HT-29 (cell line): ENCODE measurements at places on chromosomes 2 and 18.

- DNase-seq = no peak
Observed at GRCh38 chr18:48108136-48108535, 177.7 kb upstream of the SMAD2 start.

DNA sequence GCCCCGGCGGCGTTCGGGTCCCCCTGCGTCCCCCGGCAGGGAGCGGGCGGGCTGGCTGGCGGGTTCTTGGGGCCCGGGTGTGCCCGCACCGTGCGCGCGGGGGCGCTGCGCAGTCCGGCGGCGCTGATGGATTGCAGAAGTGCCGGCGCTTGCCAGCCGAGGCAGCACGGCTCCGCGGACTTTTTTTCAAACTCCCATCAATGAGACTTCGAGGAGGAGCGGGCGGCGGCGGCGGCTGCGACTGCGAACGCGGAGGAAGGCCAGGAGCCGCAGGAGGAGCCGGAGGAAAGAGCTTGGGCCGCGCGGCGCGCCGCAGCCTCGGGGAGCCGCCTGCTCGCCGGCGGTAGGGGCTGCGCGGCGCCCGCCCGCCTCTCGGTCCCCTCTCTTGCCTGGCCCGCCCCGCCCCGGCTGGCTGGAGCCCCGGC, at the start of gene GLI2:
GLI2 (plus strand) TSS at position 123 of the 425 bp plus-strand sequence. CDS start 61,453 bp downstream, outside the sequence.
- peak; percentile 60 for DNase-seq

DNA sequence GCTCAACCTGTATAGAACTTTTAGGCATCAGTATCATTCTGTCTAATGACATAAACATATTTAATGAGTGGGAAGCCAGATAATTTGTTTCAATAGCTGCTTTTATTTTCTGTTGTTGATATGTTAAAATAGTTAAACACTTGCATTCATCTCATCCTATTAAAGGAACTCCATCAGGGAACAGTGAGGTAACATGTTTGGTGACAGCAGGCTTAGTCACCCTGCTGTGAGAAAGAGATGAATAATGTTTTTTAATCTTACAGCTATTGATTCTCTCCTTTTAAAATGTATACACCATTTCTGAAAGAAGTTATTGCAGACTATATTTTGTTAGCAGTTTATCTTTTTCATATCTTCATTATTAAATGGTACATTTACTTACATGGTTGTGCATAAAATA, 123.3 kb upstream of the CWC22 start:
- DNase-seq = no peak

GRCh38 chr2:60679036-60679780, 76.9 kb upstream of the PAPOLG start:
- no peak for DNase-seq

- DNase-seq = no peak
Observed at GRCh38 chr2:216596236-216596979, 36.8 kb upstream of the IGFBP2 start.

DNA sequence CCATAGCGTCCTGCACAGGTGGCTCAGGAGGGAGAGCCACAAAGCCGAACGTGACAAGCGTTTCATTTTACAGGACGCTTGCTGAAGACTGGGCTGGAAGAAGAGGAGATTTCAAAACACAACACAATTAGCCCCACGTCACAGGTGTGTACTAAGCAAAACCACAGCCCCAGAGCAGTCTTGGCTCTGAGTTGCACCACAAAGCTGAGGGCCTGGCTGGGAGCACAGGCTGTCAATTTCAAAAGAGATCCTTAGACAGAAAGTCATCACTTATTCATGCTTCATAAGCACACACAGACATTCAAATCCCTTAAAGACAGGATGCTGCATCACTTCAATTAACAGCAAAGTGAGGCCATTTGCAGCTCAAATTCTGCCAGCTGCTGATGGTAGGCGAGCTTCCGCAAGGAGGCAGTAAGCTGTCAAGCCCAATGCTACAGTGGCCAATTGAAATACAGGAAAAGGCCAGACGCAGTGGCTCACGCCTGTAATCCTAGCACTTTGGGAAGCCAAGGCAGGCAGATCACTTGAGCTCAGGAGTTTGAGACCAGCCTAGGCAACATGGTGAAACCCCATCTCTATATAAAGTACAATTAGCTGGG, 79.6 kb downstream of the SKA1 start:
- no peak for DNase-seq

- DNase-seq = peak; percentile 54
Observed at GRCh38 chr2:188512456-188512855, 220.8 kb downstream of the GULP1 start.

DNA sequence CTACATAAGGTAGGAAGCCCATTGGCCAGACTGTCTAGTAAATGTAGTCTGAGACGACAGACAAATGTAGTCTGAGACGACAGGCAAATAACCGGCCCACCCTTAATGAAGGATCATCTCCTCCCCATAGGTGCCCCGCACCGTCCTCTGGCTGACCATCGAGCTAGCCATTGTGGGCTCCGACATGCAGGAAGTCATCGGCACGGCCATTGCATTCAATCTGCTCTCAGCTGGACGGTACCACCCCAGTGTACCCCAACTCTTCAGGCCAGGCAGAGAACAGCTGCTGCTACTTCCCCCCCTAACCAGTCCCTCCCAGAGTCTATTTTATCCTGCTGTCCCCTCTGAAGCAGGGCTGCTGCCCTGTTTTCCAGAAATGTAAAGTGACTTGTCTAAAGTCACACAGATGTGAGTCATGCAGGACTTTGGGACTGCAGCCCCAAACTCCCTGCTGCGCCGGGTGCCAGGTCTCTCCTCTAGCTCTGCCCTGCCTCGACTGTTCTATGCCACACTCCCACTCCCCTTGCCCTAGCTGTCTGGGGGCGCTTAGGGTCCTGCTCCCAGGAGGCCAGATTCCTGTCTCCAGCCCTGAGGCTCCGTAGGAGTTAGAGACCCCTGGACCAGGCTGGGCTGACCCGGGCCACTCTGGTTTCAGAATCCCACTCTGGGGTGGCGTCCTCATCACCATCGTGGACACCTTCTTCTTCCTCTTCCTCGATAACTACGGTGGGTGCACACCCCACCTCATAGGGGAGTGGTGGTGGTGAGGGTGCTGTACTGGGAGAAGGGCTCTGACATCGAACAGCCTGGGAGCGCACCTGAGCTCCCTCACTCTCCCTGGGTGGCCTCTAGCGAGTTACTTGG, 4.7 kb downstream of the SLC11A1 start:
- DNase-seq = no peak

- DNase-seq = no peak
Observed at GRCh38 chr2:23502096-23502495, 117.1 kb downstream of the KLHL29 start.

- peak; percentile 44 for DNase-seq
Observed at GRCh38 chr2:72895759-72896281, 8.6 kb downstream of the SPR start.

- DNase-seq = no peak
Observed at GRCh38 chr18:45253056-45253565, 362.2 kb upstream of the SLC14A2 start.

- DNase-seq = no peak
Observed at GRCh38 chr2:165743442-165743841, 50.6 kb downstream of the GALNT3 start.

DNA sequence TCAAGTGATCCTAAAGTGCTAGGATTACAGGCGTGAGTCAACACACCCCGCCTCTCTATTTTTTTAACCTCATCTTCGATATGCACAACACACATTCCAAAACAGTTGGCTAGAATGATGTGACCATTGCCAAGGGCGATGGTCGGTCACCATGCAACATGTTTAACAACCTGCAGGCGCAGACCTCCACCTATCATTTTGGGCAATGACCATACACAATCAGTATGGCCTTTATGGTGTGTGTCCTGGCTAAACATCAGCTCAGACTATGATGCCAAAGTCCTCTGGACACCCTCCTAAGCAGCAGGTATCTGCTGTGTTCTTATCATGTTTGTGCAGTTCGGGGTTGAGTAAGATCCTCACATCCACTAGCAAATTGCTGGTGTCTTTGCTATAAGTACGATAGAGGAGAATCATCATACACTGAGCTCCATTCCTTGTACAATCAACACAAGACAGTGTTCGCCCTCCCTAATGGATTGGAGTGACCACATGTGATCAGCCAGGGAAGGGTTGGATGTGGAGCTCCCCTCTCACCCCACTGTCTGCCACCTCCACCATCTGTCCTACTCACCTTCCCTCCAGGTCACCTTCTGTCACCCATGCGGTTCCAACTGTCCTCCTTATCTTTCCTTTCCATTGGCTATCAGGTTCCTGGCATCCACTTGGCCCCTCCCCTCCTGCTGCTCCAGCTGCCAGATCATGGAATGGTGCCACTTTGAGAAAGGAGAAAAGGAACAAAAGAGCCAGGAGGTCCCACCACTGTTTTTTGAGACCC, 7.9 kb upstream of the RNF152 start:
- DNase-seq = no peak
